ENCODE measurements at places on chromosomes 16 and 17.
A peak's percentile ranks its signal among the peaks of the same experiment; 100 is the strongest.

GRCh38 chr17:6145946-6146345 lies 75.8 kb downstream of the WSCD1 start:
- no peak for DNase-seq

- DNase-seq: no peak
Measured at GRCh38 chr17:72004011-72004427, 116.8 kb upstream of the SOX9 start.

DNA sequence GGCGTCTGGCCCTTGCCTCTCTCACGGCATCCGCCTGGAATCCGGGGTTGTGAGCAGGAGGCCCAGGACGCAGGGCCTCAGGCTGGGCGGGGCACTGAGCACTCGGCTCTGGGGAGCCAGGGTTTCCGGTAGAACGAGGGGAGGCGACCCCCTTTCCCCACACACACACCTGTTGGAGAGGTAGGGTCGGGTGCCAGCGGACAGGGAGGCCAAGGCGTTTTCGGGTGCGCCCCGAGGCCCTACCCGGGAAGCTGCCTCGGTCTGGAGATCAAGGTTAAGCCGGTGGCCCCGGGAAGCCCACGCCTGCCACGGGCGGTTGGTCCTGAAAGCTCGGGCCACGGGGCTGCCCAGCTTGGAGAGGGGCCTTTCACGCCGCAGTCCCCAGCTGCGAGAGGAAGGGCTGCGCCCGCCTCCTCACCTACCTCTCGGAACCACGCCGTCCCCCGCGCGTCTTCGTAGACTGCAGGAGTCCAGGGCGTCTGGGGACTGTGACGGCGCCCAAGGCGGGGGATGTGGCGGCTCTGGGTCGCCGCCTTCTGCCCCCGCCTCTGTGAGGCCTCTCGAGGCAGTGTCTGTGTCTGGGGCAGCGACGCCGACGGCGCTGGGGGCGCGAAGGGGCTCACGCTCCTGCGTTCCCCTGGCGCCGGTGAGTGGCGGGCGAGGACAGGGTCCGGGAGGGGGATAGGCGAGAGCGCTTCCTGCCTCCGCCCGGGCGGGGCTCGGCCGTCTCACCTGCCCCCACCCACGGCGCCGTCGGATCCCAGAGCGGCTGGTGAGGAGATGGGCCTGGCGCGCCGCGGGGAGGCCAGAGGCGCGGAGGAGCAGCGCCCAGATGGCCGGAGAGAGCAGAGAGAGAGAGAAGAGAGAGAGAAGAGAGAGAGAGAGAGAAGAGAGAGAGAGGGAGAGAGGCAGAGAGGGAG lies 20.3 kb upstream of the HOXB9 start:
- no peak for DNase-seq

- no peak for DNase-seq
Measured at GRCh38 chr17:36602030-36602748, 806 bp downstream of the MRM1 start.

DNA sequence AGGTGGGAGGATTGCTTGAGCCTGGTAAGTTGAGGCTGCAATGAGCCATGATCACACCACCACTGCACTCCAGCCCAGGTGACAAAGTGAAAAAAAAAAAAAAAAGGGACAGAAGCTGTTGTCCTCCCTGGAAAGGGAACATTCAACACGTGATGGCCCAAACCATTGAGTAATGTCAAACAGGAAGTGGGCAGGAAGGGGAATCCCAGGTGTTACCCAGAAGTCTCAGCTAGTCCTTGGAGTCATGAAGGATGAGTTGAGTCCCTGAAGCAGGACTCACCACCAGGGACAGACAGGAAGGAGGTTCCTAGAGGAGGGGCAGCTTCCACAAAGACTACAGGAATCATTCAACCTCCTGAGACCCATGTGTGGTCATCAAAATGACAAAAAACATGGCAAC lies 19.8 kb upstream of the CMIP start:
- DNase-seq: no peak

DNA sequence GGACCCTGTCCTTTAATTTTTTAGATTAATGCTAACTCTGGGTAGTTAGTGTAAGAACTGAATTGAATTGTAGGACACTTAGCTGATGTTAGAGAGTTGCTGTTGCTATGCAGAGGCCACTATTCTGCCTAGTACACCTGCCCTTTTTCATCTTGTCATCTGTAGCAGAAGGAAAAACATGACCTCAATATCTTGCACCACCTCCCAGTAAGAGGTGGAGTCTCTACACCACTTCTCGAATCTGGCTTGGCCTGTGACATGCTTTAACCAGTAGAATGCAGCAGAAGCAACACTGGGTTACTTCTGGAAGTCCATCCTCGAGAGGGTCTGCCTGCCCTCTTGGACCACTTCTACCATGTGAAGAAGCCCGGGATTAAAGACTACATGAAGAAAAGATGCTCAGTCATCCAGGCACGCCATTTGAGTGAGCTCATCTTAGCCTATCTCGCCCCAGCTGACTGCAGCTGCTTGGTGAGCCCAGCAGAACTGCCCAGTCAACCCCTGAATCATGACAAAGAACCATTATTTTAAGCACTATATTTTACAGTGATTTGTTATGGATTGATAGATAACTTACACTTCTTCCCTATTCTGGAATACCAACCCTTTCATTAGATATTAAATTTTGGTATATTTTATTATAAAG lies 153.5 kb downstream of the MYO1D start:
- no peak for DNase-seq

DNA sequence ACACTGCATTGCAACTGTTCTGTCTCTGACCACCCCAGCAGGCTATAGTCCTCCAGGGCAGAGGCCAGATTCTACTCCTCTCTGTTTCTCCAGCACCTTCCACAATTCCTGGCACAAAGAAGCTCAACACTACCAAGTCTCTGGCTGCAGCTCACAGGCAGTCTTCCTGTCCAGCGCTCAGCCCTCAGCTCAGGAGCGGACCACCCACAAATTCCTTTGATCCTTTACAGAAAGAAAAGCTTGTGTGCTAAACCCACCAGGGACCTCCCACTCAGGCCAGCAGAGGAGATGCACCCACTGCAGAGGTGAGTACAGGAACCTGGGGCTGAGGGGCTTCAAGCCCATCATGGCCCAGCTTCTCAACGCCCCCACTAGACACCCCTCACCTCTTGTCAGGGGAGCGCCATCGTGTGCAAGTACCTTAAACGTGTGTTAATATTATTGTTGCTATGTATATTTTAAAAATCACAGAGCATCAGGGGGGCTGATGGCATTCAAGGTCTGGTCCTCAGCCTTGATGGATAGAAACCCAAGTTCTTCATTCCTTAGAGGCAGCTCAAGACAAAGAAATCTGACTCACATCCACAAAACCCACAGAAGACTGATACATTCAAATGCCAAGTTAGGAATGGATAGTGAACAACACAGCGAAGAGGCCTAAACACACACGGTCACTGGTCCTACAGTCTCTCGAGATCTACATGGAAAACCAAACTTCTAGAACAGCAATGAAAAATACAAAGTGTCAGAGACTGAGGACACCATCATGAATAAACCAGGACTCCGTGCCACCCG lies 8.4 kb downstream of the HSDL1 start:
- DNase-seq: no peak

GRCh38 chr17:44110823-44111633 lies 12.4 kb downstream of the HDAC5 start:
- DNase-seq: peak; percentile 42

GRCh38 chr16:88911946-88912310 lies 45.5 kb upstream of the PABPN1L start:
- no peak for DNase-seq

DNA sequence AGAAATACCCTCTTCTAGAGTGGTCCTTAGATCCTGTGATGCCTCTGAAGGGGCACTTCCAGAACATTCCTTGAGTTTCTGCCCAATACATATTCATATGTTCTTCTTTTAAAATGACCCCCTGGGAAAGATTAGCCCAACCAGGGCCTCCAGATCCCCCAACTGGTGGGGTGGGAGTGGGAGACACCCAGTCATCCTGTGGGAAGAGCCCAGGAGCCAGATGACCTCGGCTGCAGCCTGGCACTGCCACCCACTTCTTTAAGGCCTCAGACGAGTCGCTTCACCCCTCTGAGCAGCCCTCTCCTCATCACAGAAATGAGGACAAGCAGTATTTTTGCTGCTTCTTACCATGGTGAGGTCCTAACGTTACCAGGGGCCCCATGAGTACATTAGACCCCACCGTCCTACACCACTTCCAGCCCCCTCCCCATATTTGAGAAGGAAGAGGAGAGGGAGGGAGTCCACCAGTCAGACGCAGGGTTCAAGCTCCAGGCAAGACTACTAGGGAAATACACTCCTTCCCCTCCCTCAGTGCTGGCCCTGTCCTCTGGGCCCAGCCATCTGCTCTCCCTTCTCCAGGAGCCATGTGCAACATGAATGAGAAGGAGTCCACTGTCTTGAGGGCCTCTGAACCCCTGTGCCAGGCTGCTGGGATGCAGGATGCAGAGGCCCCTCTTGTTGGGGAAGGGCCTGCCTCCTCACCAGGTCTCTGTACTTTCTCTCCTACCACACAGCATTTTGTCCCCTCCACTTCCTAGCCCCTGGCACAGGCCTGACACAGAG lies 11.8 kb downstream of the MPO start:
- no peak for DNase-seq

GRCh38 chr16:30084816-30085159 lies 6.9 kb downstream of the TBX6 start:
- no peak for DNase-seq

DNA sequence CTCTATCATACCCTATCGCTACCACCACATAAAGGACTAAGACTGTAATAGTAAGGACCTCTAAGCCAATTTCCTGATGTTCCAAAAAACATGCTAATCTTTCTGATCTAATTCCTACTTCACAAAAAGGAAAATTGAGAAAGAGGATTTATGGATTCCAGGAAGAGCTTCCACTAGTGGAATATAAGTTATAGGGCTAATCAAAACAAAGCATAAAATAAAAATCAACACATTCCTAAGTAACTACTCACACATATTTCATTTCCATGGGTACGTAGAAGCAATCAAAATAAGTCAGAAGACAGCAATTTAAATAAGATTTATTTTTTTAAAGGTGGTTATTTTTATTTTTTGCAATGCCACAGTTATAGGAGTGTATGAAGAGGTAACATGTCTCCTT lies 12.4 kb downstream of the CCDC43 start:
- no peak for DNase-seq

DNA sequence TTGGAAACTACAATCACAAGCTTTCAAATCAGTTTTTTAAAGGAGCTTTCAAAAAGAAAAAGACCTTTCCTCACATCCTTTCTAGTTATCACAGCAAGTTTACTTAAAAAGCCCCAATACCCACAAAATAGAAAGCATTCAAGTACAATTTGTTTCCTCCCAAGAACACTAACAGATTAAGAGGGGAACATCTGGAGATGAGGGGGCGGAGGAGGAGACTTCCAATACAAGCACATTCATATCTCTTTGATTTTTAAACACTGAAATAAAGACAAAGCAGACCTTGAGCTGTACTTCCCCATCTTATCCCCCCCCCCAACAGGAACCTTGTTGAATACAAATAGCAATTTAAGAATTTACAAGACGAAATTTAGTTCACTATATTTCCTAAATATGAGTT lies 2.0 kb downstream of the YWHAE start:
- DNase-seq: no peak

- DNase-seq: no peak
Measured at GRCh38 chr17:42354956-42355843, 33.0 kb downstream of the STAT3 start.

DNA sequence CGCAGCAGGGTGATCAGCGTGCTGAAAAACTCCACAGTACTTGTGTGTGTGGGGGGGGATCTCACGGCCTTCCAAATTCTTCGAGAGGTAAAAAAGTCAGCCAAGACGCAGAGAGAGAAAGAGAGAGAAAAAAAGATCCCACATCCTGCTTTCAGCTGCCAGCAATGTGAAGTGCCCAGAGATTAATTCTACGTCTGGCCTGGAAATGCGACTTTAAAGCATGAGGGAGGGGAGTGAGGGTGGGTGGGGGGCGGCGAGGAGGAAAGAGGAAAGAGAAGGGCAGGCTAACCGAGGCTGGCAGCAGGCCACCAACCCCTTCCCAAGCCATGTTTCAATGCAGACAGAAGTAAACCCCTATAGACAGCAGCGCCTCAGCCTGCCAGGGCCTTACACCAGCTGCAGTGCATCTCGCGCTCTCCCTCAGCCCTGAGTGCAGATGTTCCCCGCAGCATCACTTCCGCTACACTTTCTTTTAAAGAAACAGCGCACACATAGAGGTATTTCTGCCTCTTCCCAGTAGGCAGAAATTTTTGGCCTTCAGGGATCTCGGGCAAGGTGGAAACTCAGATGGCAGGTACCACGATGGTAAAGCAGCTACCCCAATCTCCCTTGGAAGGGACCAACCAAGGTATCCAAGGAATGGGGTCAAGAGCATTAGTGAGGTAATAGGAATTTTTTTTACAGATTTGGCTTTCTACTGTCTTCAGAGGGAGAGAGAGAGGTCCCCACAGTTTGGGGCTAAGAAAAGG lies 87.8 kb downstream of the SMG6 start:
- DNase-seq: peak; percentile 18

DNA sequence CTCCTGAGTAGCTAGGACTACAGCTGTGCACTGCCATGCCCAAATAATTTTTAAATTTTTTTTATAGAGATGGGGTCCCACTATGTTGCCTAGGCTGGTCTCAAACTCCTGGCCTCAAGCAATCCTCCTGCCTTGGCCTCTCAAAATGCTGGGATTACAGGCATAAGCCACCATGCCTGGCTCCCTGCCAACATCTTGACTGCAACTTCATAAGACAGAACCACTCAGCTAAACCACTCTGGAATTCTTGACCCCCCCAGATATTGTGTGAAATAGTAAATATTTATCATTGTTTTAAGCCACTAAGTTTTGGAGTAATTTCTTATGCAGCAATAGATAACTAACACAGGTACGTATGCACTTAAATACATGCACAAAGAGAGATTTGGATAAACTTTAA lies 26.0 kb downstream of the DYNLL2 start:
- DNase-seq: no peak

- DNase-seq: peak; percentile 63
Measured at GRCh38 chr17:732067-732901, at the start of gene TLCD3A. Gene TLCD3A (plus strand): TSS chr17:732596. CDS start chr17:732648, 52 bp downstream.

DNA sequence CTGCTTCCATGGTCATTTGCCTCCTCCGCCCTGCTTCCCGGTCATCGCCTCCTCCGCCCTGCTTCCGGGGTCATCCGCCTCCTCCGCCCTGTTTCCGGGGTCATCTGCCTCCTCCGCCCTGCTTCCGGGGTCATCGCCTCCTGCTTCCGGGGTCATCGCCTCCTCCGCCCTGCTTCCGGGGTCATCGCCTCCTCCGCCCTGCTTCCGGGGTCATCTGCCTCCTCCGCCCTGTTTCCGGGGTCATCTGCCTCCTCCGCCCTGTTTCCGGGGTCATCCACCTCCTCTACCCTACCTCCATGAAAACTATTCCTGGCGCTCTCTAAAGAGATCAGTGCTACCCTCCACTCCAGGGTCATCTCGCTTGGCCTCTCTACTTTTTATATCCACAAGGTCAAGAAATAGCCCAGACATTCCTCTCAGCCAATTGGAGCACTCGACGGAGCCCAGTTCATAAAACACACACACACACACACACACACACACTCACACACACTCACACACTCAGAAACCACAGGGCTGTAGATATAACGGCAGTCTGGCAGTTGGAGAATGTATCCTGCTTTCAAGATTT lies 44.8 kb downstream of the TRARG1 start:
- no peak for DNase-seq

DNA sequence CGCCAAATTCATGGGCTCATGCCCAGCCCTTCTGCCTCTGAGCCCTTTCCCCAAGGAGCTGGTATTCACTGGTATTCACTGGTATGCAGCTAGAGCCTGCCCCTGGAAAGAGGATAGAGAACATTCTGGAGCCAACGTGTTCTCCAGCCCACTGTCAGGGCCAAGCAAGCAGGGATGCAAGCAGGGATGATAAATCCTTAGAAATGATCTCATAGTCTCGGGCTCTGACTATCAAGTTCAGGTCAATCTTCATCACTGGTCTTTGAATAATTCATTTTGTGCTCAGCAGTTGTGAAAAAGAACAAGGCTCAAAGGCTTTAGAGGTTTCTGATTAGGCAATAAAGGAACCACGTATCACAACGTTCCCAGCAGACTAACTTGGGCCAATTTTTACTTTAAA lies 57.3 kb downstream of the CACNG5 start:
- DNase-seq: no peak
